Regular cardiac myocyte (primary cell): ENCODE measurements at places on chromosomes 13 and 19. TPM values are rescaled to one million over a fixed set of nuclear protein-coding genes. Genes with fewer than 3 reads are reported as not detected.

The TYROBP gene
- not detected in 2 replicates for total RNA-seq

The RPS28 gene
- 276 and 664 TPM in 2 replicates for total RNA-seq

The U2AF1L4 gene
- 7.3 and 7.9 TPM in 2 replicates for total RNA-seq

The KRTDAP gene
- not detected in 2 replicates for total RNA-seq

The EXOC3L2 gene
- total RNA-seq: 0.28 TPM in 1 of 2 replicates, not detected in the other

The PABPC3 gene
- under 0.01 TPM in 2 replicates for total RNA-seq

The ALG5 gene
- 49.9 and 50.6 TPM in 2 replicates for total RNA-seq

The MUC16 gene
- total RNA-seq: under 0.01 TPM in 1 of 2 replicates, not detected in the other

The ZNF836 gene
- 3.1 and 7.6 TPM in 2 replicates for total RNA-seq

The SOX1 gene
- total RNA-seq: not detected in 2 replicates

The FUZ gene
- total RNA-seq: 23.7 and 26.8 TPM in 2 replicates
